WTC11 (cell line): ENCODE measurements at places on chromosomes 6 and 20. TPM values are rescaled to one million over a fixed set of nuclear protein-coding genes. Genes with fewer than 3 reads are reported as not detected.
A peak's percentile ranks its signal among the peaks of the same experiment; 100 is the strongest.

Gene SLC13A3
- 10.6 to 13.5 TPM (median 11.9 TPM) in 3 replicates for total RNA-seq

Gene HSPA12B
- total RNA-seq = 6.3 to 8.5 TPM (median 8.2 TPM) in 3 replicates

Gene TRIM15
- 0.32 to 0.53 TPM (median 0.35 TPM) in 3 replicates for total RNA-seq

Gene ZBTB9
- 19.4 to 21.2 TPM (median 20.8 TPM) in 3 replicates for total RNA-seq

GRCh38 chr6:167827583-167828324 lies 1.0 kb downstream of the AFDN start:
- H3K4me3 ChIP-seq = peak overlapping the region; percentile 94
- H3K27ac ChIP-seq = peak overlapping the region; percentile 93
- peaks cover 8% of the 10 kb centered on the region; the same call in 1 of the 2 replicates for H3K36me3 ChIP-seq

- H3K4me1 ChIP-seq = no peaks in the 10 kb centered on the region
- H3K4me3 ChIP-seq = no peak overlapping the region
- no peak overlapping the region for H3K27ac ChIP-seq
- no peaks in the 10 kb centered on the region for H3K36me3 ChIP-seq
- H3K27me3 ChIP-seq = no peaks in the 10 kb centered on the region
- DNase-seq = no peak
These were observed 676.9 kb downstream of the HACE1 start for GRCh38 chr6:104182811-104183210.

- peaks cover 18% of the 10 kb centered on the region for H3K4me1 ChIP-seq
- H3K27ac ChIP-seq = no peak overlapping the region
- no peak overlapping the region for H3K4me3 ChIP-seq
- no peak for DNase-seq
- H3K27me3 ChIP-seq = no peaks in the 10 kb centered on the region
These were observed 256.3 kb downstream of the OGFRL1 start for GRCh38 chr6:71544906-71545305.

GRCh38 chr20:63343460-63344445 lies 17.4 kb downstream of the CHRNA4 start:
- DNase-seq = no peak
- no peak overlapping the region for H3K4me3 ChIP-seq
- H3K27me3 ChIP-seq = peaks cover 2% of the 10 kb centered on the region; the same call in 1 of the 2 replicates
- no peaks in the 10 kb centered on the region for H3K36me3 ChIP-seq

- H3K4me1 ChIP-seq = peaks cover 8% of the 10 kb centered on the region
- no peaks in the 10 kb centered on the region for H3K27me3 ChIP-seq
- no peak overlapping the region for H3K4me3 ChIP-seq
- no peak overlapping the region for H3K27ac ChIP-seq
These were observed 261.2 kb downstream of the CLIC5 start for GRCh38 chr6:45754432-45754831.

DNA sequence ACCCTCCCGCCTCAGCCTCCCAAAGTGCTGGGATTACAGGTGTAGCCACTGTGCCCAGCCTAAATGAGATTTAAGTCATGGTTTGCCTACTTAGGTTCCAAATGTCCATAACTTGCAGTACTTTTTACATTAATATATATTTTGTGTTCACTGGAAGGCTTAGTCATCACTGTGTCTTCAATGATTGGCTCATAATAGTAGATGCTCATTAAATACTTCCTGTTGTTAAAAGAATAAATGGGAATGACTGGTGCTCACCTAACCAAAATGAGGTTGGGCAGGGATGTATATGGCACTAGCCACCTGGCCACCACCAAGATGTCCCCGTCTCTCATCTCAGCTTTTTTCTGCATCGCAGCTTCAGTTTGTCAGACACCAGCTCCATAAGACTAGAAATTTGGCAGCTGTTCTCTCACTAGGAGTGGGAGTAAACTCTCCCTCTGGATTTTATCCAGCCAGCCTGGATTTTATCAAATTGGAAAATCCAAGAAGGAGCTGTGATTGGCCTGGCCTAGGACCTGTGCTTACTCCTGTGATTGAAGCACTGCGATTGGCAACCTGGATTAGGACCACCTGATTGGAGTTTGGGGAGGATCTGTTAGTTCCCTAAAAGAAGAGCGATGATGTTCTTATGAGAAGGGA lies 1.1 kb upstream of the GLO1 start:
- peaks cover 35% of the 10 kb centered on the region for H3K36me3 ChIP-seq
- peaks cover 10% of the 10 kb centered on the region for H3K4me1 ChIP-seq
- H3K27me3 ChIP-seq = peaks cover 23% of the 10 kb centered on the region
- DNase-seq = no peak

DNA sequence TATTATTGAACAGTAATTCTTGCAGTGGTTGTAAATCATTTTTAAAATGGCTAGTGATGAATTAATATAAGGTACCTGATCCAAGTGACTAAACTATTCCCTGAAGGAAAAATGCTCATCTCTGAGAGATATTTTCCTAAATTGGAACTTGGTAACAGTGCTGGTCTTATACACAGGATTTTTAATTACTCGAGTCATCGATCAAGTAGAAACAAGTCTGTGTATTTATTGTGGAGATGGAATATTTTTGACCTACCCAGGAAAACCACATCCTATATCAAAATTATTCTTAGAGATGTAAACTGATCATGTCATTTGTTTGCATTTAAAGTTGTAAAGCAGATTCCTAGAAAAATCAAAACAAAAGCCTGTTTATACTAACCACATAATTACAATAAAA lies 166.9 kb downstream of the MOXD1 start:
- no peak overlapping the region for H3K4me3 ChIP-seq
- H3K27me3 ChIP-seq = no peaks in the 10 kb centered on the region
- no peaks in the 10 kb centered on the region for H3K36me3 ChIP-seq
- peaks cover 18% of the 10 kb centered on the region for H3K4me1 ChIP-seq
- H3K27ac ChIP-seq = no peak overlapping the region

DNA sequence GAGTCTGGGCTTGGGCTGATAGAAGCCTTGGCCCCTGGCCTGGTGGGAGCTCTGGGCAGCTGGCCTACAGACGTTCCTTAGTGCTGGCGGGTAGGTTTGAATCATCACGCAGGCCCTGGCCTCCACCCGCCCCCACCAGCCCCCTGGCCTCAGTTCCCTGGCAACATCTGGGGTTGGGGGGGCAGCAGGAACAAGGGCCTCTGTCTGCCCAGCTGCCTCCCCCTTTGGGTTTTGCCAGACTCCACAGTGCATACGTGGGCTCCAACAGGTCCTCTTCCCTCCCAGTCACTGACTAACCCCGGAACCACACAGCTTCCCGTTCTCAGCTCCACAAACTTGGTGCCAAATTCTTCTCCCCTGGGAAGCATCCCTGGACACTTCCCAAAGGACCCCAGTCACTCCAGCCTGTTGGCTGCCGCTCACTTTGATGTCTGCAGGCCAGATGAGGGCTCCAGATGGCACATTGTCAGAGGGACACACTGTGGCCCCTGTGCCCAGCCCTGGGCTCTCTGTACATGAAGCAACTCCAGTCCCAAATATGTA lies 957 bp upstream of the VEGFA start:
- H3K4me1 ChIP-seq = peaks cover 44% of the 10 kb centered on the region
- H3K27me3 ChIP-seq = peaks cover 11% of the 10 kb centered on the region
- no peaks in the 10 kb centered on the region for H3K36me3 ChIP-seq

DNA sequence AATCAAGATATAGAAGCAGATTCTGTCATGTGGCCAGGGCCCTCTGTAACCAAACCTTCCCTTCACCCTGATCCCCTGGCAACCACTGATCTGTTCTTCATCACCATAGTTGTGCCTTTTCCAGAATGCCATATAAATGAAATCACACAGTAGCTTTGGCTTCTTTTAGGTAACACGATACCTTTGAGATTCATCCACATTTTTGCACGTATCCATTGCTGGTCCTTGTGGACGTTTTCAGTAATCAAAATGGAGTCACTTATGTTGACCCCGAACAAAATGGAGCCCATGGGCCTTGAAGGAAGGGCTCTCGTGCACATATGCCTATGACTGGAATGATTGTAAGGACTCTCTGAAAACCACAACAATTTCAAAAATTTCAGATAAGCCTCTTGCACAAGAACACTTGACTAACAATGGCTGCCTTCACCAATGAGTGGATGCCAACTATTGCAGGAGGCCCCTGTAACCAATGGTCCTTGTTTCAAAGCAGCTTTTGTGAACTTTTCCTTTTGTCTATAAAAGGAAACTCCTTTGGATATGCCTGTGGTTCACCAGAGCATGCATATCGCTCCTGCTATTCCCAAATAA lies 84.3 kb upstream of the RALY start:
- no peak for DNase-seq
- H3K36me3 ChIP-seq = no peaks in the 10 kb centered on the region
- peaks cover 2% of the 10 kb centered on the region for H3K4me1 ChIP-seq
- no peak overlapping the region for H3K4me3 ChIP-seq
- 0 out of 2 replicates have a peak overlapping the region, but pooled peaks have one; percentile 87 for H3K27ac ChIP-seq
- peaks cover 4% of the 10 kb centered on the region for H3K27me3 ChIP-seq

DNA sequence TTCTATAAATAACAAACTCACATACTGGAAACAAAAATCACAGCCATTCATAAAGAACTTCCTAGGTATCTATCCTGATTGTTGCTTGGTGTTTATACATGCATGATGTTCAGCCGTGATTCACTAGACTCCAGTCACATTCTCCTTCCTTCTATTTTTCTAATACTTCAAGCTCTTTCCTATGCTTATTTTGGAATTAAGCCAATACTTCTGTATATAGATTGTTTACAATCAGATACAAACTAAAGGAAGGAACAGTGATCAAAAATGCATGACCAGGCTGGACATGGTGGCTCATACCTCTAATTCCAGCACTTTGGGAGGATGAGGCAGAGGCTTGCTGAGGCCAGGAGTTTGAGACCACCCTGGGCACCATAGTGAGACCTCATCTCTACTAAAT lies 377.5 kb upstream of the IRAK1BP1 start:
- H3K4me1 ChIP-seq = peaks cover 14% of the 10 kb centered on the region
- DNase-seq = no peak
- H3K36me3 ChIP-seq = no peaks in the 10 kb centered on the region
- H3K4me3 ChIP-seq = no peak overlapping the region
- no peaks in the 10 kb centered on the region for H3K27me3 ChIP-seq

DNA sequence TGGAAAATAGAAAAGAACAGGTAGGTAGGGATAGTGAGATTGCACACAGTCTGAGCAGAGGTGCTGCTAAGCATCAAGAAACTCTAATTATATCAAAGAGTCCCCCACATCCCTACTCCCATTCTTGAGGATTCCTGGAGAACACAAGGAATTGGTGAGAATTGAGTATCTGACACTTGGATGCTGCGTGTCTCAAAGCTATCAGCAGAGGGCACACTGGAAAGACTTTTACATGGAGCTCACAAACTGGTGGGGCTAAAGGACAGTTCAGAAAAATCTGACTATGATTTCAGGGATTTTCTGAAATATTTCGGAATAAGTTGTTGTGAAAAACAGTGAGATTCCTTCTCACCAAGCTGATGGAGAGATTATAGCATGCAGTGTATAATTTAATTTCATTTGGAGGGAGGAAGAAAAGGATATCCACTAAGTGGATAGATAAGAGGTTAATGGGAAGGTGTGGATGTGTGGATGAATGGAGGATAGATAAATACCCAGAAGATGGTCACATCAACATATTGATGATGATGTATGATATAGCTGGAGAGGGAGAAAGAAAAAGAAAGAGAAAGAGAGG lies 215.4 kb upstream of the DEFB112 start:
- H3K4me1 ChIP-seq = peaks cover 11% of the 10 kb centered on the region
- H3K27me3 ChIP-seq = peaks cover 4% of the 10 kb centered on the region; the same call in 1 of the 2 replicates
- no peak overlapping the region for H3K27ac ChIP-seq
- no peak overlapping the region for H3K4me3 ChIP-seq
- peaks cover 17% of the 10 kb centered on the region for H3K36me3 ChIP-seq

GRCh38 chr20:43835944-43836508 lies 78.6 kb upstream of the TOX2 start:
- no peaks in the 10 kb centered on the region for H3K4me1 ChIP-seq
- no peak overlapping the region for H3K4me3 ChIP-seq
- H3K27me3 ChIP-seq = peaks cover 4% of the 10 kb centered on the region; the same call in 1 of the 2 replicates
- H3K27ac ChIP-seq = no peak overlapping the region

- DNase-seq = no peak
- peaks cover 45% of the 10 kb centered on the region for H3K4me1 ChIP-seq
- H3K27me3 ChIP-seq = peaks cover 85% of the 10 kb centered on the region
- H3K4me3 ChIP-seq = no peak overlapping the region
- no peaks in the 10 kb centered on the region for H3K36me3 ChIP-seq
- no peak overlapping the region for H3K27ac ChIP-seq
These were observed 2.1 kb downstream of the COL12A1 start for GRCh38 chr6:75203721-75204120.

DNA sequence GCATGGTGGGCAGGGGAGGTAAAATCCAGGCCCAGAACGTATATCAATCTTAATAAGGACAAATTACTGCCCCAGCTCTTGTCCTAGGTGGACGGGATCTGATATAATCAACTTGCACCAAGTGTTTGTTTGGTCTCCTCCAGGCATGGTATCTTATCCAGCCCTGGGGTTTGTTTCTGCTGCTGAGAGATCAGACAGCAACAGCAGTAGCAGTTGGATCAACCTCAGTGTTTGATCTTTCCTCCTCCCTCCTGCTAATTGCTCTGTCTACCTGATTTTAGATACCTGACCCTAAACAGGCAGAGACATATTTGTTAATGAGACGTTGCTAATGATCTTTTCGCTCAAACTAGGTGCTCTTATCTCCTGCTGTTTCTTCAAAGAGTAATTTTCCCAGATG lies 100.4 kb upstream of the BACH2 start:
- peaks cover 2% of the 10 kb centered on the region for H3K4me1 ChIP-seq
- no peak for DNase-seq
- no peak overlapping the region for H3K4me3 ChIP-seq
- H3K27ac ChIP-seq = no peak overlapping the region
- H3K27me3 ChIP-seq = peaks cover 7% of the 10 kb centered on the region; the same call in 1 of the 2 replicates

DNA sequence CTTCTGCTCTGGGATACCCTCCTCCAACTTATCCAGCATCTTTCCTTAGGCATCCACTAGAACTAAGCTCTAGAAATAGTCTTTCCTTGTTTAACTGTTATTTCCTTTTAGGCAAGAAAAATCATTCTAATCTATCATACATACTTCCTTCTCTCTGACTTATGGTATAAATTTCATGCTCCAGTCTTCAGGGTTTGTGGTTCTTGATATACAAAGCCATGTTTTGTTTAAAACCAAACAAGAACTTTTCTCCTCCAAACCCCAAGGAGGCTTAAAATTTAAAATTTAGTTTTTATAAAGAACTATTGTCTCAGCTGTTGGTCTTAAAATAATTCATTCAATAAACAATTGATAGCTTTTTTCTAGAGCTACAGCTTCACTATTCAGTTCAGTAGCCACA lies 77.2 kb downstream of the CD164 start:
- H3K4me1 ChIP-seq = peaks cover 15% of the 10 kb centered on the region
- no peaks in the 10 kb centered on the region for H3K36me3 ChIP-seq
- H3K27ac ChIP-seq = no peak overlapping the region

- H3K4me1 ChIP-seq = peaks cover 19% of the 10 kb centered on the region
- peaks cover 9% of the 10 kb centered on the region for H3K36me3 ChIP-seq
- peak overlapping the region; percentile 34; the same call in 1 of the 2 replicates for H3K4me3 ChIP-seq
These were observed 2.1 kb upstream of the DDX27 start for GRCh38 chr20:49216991-49217578.
